GM12864 (cell line): ENCODE measurements at places on chromosomes 1 and 21.

DNA sequence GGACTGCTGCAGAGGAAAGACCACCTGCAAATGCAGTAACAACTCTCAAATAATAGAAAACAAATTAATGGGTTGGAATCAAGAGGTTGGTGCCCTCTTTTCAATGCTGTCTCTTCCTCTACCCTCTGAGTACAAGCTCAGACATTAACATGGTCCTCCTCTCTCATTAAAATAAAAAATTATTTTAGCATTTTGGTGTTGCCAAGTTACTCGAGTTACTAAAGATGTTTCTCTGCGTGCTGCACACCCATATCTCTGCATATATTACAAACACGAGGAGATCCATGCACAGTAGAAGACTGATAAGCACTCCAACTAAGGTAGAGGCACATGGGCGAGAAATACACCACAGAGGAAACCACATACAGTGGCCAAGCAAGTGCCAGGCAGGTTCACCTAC lies 21.5 kb downstream of the SIPA1L2 start:
- DNase-seq: no peak

DNA sequence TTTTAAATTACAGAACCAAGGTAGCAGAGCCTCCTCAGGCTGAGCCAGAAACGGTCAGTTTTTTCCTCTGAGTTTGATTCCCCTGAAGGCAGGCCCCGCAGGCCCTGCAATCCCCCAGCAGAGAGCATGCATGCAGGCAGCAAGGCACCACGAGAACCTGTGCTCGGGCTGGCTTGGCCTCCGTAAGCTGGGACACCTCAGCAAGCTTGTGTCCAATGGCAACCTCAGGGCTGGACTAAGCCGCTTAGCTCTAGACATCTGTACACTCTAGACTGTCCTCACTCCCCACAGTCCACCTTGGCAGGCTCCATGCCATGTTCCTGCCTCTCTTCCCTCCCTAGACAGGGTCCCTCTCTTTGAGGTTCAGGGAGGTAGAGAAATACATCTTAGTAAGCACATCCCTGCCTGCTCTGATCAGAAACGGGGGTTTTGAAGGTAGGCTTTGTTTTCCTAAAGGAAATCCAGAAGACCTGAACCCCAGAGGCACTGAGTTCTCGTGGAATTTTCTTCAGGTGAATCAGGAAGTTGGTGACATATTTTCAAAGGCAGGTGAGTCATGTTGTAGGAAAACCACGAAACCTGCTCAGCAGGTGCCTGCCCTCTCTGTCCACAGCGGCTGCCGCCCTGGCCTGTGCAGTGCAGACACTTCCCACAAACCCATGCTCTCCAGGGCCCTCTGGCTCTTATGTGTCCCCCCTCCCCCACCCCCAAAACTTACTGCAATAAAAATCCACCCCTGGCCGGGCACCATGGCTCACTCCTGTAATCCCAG lies 7.0 kb downstream of the TMEM63A start:
- no peak for DNase-seq

GRCh38 chr1:175448467-175448866 lies 255.9 kb upstream of the KIAA0040 start:
- no peak for DNase-seq

DNA sequence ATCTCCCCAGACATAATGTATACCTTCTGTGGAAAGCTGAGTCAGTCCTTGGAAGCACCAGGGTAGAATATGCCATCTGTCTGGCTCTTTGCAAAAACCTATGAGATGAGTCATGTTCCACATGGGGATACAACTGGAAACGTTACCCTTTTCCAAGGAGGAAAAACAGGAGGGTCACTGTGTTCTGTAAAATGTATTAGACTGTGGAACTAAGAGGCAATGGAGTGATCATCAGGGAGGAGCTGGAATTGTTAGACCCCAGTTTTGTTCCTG lies 16.1 kb upstream of the PSMD4 start:
- DNase-seq: no peak

DNA sequence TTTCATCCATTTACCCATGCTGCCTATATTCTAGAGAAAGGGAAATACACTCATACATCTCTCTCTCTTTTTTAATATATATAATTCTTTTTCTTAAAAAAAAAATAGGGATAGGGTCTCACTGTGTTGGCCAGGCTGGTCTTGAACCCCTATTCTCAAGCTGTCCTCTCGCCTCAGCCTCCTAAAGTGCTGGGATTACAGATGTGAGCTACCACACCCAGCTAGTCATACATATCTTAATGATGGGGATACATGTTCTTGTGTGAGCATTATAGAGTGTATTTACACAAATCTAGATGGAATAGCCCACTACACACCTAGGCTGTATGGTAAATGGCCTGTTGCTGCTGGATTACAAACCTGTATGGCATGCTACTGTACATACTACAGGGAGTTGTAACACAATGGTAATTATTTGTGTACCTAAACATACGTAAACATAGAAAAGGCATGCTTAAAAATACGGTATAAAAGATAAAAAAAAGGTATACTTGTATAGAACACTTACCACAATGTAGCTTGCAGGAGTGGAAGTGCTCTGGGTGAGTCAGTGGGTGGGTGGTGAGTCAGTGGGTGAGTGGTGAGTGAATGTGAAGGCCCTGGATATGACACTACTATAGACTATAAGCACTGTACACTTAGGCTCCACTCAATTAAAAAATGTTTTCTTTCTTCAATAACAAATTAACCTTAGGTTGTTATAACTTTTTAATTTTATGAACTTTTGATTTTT lies 72.9 kb downstream of the IVNS1ABP start:
- no peak for DNase-seq

GRCh38 chr1:228497817-228498216 lies 10.6 kb downstream of the RNF187 start:
- DNase-seq: no peak

- no peak for DNase-seq
Measured at GRCh38 chr1:3410142-3410925, 44.1 kb upstream of the ARHGEF16 start.

- no peak for DNase-seq
Measured at GRCh38 chr1:167705250-167705649, 16.5 kb upstream of the MPZL1 start.

GRCh38 chr1:59669752-59670312 lies 144.9 kb upstream of the HOOK1 start:
- DNase-seq: no peak

GRCh38 chr1:55928576-55928975 lies 650.8 kb downstream of the PLPP3 start:
- no peak for DNase-seq

GRCh38 chr1:6948416-6948815 lies 163.2 kb downstream of the CAMTA1 start:
- no peak for DNase-seq

DNA sequence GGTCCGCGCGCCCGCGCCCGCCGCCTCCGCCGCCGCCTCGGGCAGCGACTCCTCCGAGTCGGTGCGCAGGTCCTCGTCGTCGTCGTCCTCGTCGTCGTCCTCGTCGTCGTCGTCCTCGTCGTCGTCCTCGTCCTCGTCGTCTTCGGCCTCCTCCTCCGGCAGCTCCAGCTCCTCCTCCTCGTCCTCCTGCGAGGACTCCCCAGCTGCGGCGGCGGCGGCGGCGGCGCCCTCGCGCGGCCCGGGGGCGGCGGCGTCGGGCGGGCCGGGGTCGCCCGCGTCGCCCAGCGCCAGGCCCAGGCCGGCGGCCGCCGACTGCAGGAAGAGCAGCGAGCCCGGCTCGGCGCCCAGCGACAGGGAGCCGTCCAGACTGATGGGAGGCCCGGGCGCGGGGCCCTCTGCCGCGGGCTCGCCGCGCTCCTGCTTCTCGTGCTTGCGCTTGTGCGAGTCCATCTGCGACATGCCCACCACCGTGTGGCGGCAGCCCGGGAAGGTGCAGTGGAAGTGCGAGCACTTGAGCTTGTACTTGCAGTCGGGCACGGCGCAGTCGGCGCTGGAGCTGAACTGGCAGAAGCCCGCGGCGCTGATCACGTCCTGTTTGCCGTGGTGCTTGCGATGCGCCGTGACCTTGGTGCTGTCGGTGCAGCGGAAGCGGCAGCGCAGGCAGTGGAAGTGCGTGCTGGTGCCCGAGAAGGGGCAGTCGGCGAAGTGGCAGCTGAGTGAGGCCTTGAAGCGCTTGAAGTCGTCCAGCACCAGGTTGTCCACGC lies 157.3 kb downstream of the CASZ1 start:
- DNase-seq: no peak

DNA sequence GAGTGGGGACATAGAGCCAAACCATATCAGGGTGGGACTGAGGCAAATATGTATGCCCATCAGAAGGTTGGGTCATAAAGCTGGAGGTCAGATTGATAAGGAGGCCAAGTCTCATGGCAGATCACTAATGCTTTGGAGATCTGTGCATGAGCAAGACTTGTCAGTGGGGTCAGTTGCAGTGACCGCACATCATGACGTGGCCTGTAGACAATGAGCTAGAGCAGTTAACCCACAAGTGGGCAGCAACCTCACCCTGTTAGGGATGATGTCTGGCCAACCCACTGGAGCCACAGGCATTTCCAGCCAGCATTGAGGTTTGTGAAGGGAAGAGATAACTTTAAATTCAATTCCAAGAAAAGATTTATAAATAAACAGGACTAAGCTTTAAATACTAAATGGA lies 66.7 kb downstream of the XCL1 start:
- no peak for DNase-seq

- no peak for DNase-seq
Measured at GRCh38 chr21:31347435-31348032, 3.5 kb upstream of the TIAM1 start.

- no peak for DNase-seq
Measured at GRCh38 chr1:170215072-170215885, 69.5 kb downstream of the NTMT2 start.

GRCh38 chr1:114344656-114345055 lies 166.3 kb downstream of the TRIM33 start:
- DNase-seq: no peak

DNA sequence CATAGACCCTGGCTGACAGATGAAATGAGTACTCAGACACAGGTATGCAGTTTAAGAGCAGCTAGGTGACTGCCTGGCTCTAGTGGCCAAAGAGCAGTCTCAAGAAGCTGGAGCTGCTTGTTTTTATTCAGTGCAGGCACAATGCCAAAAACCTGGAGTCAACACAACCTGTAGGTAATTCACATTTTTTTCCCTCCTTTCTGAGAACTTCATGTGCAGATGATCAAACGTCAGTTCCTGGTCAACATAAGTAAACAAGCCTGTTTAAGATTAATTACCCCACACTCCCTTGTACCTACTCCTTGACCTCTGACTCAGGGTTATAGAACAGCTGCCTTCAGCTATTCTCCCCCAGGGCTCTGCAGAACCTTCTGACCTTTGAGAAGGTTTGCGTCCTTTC lies 17.3 kb upstream of the ACADM start:
- no peak for DNase-seq

GRCh38 chr1:171116676-171117075 lies 26.0 kb downstream of the FMO3 start:
- DNase-seq: no peak

DNA sequence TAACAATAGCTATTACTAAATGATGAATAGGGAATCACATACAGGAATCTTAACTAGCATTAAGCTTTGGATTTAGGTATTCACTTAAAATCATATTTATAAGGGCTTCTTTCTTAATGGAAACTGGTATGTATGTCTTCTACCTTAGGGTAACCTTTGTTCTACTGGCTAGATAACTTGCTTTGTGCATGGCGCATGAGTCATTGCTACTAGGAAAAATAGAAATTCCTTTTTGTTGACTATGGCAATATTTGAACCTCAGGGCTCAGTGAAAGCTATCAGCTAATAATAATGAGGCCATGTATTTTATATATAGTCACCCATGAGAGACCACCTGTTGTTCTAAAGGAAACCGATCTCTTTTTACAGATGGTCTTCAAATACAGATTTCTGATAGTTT lies 72.5 kb downstream of the RPS6KC1 start:
- no peak for DNase-seq

- DNase-seq: no peak
Measured at GRCh38 chr1:64955097-64956009, 11.0 kb downstream of the JAK1 start.

GRCh38 chr1:112522621-112523020 lies 13.9 kb downstream of the WNT2B start:
- no peak for DNase-seq

DNA sequence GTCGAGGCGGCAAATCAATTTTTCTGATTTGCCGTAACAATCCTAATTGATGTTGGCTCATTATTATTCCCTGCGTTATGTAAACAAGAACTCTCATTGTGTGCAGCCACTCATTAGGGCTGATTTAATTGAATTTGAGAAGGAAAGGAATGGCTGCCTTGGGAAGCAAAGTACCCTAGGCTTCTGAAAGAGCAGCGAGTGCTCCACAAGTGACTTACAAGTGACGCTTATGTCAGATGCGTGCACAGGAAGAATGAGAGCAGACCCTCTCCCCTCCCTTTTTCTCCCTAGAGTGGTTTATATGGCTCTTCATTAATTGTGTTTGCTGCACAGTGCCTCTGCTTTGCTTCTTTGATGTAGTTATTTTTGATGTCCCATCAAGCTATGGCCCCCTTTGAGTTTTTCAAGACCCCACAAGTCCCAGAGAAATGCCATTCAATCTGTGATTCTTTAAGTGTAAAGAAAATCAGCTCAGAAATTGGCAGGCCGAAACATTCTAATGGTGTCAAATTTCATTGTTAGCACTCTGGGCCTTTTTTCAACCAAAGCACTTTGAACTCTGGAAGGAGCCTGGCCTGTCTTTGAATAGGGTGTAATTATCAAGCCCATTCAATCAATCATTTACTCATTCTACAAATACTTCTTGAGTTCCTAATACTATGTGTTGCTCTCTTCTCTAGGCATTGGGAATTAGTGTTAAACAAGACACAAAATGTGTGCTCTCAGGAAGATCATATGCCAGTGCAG lies 86.8 kb upstream of the VAV3 start:
- no peak for DNase-seq

DNA sequence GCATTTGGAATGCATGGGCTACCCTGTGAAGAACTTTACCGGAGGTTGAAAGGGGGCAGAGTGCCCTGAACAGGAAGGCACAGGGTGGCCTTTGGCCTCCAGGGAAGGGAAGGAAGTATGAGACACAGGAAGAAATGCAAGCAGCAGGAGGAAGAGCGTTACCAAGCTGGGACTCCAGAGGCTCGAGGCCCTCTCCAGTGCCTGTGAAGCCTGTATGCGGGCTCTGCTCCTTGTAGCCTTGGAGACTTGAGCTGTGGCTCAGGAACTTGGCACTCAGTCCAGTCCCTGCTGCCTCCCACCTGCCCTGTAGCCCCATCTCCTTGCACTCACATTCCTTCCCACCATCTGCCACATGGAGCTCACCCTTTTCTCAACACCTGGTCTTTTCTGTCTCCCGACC lies 33.5 kb upstream of the RNF19B start:
- no peak for DNase-seq

- no peak for DNase-seq
Measured at GRCh38 chr1:205429762-205430695, 8.2 kb upstream of the LEMD1 start.
